ENCODE measurements at places on chromosomes 2 and 18.
A peak's percentile ranks its signal among the peaks of the same experiment; 100 is the strongest.

DNA sequence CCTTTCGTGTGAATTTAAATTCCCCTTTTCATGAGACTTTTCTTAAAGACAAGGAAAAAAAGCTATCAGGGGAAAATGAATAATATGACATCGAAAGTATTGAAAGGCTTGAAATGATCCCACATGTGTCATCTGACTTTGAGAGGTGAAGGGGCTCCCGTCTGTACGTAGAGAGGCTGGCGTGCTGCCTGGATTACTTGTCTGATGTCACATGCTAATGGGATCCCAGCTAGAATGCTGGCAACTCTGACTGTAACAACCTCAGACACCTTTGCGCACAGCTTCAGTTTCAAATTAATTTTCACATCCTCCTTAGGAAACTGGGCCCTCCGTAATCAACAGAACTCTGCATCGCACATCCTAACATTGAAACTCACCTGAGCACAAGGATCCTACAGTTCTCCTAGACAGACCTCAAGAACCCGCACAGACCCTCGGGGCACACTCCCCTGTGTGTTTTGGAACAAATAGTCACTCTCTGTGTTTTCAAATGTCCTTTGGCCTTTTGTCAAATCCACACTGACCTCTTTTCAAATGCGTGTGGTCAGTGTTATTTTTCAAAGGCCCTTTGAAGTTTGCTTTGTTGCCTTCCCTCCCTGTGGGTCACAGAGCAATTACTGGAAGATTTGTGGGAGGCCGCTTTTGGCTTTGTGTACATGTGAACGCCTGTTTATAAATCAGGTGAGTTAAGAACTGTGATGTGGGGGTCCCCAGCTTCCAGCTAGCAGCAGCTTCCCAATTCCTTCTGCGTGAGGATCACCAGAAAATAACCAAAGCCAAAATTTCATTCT, 65.9 kb downstream of the IL1R2 start:
- no peak for DNase-seq

- no peak for DNase-seq
Observed at GRCh38 chr2:233256048-233256447, 4.6 kb downstream of the ATG16L1 start.

DNA sequence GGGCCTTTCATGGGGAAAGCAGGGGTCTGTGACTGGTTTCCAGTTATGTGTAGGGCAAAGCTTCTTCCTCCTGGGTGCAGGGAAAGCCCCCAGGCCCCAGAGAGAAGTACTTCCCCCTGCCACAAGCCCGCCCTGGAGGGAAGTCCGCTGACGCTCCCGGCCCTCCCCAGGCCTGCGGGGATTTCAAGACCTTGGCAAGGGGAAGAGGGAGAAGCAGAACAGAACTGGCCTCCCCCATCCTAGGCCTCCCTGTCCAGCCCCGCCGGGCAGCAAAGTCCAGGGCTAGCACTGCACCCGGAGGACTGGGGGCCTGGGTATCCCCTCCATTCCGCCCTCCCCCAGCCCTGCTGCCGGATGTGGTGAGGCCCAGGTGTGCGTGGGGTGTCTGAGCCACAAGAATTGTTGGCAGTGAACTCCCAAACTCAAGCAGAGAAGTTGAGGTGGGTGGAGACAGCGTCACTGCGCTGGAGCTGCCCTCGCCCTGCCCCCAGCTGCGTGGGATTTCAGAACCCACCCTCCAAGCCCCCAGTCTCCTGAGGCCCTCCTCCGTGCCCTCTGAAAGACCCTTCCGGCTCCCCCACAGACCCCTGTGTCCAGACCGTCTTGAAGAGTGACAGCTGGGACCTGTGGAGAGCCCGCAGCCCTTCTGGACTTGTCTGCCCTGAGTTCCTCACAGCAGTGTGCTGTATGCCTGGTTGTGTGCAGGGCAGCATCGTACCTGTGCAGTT, 1.1 kb upstream of the DUSP2 start:
- DNase-seq, result peak; percentile 86

GRCh38 chr18:75418293-75419005, 9.1 kb downstream of the SMIM21 start:
- DNase-seq, result no peak

DNA sequence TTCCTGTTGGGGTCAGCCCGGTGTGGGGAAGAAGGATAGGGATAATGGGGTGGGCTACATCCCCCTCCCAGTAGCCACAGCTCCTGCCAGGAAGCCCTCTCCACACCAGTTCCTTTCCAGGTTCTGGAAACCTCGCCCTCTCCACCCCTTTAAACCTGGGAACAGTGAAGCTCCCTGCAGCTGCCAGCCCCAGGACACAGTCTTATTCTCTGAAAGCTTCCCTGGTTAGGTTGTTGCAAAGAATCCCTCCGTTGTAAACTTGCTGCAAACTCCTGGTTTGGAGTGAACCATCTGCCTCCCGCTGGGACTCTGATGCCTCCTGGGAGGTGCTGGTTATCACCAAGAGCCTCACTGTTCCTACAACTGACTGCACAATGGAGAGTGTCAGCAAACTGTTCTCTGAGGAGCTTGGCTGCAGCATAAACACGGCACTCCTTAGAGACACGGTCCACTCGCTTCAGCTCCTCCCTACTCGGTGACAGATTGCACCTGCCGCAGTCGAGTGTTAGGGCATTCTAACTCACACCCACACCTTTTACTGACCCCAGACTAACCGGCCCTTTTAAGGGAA, 261.8 kb upstream of the RAB6C start:
- no peak for DNase-seq

GRCh38 chr2:52658598-52658997, 1109.0 kb upstream of the CHAC2 start:
- no peak for DNase-seq

GRCh38 chr2:15154297-15154696, 406.8 kb downstream of the NBAS start:
- no peak for DNase-seq

- no peak for DNase-seq
Observed at GRCh38 chr2:44705876-44706480, 235.5 kb upstream of the SIX3 start.

GRCh38 chr2:1992280-1992679, 248.0 kb upstream of the PXDN start:
- DNase-seq, result no peak
